Stimulated activated CD4-positive, alpha-beta T cell treated with anti-CD3 and anti-CD28 coated beads, Interleukin-15, amount 100 ng/mL, for 24 hours (primary cell): ENCODE measurements at places on chromosomes 2 and 18.

DNA sequence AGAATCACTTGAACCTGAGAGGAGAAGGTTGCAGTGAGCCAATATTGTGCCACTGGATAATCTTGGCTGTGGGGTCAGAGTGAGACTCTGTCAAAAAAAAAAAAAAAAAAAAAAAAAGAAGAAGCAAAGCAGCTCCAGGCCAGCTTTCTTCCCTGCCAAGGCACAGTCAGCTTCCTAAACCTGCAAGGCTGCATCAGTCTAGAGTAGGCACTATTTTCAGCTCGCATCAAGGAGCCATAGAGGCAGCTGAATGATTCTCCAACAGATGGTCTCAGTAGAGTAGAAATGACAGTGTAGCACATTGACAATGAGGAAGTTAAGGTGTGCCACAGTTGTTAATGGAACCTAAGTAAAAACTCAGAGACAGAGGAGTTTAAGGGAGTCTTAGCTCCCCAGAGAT lies 35.6 kb downstream of the BMP10 start:
- no peak for DNase-seq

GRCh38 chr2:166314022-166314759 lies 61.6 kb downstream of the SCN9A start:
- no peak for DNase-seq

DNA sequence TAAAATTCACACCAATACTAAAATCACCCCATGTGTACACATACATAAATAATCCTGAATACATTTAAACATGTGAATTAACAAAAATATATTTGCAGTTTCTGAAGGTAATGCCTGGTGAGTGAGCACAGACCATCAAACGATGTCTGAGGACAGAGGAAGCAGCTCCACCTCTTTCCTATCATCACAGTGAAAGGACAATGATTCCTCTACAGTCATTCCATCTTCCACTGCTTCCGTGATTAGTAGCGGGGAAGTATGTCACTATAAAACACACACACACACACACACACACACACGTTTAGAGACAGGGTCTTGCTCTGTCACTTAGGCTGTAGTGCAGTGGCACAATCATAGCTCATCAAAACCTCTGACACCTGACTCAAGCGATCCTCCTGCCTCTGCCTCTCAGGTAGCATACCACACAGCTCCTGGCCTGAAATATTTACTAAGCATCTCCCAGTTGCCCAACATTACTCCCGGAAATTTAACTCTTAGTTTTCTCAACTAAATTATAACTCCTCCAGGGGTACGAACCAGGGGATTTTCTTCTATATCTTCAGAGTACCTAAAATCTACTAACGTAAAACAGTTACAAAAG lies 12.8 kb downstream of the FAM210A start:
- no peak for DNase-seq

DNA sequence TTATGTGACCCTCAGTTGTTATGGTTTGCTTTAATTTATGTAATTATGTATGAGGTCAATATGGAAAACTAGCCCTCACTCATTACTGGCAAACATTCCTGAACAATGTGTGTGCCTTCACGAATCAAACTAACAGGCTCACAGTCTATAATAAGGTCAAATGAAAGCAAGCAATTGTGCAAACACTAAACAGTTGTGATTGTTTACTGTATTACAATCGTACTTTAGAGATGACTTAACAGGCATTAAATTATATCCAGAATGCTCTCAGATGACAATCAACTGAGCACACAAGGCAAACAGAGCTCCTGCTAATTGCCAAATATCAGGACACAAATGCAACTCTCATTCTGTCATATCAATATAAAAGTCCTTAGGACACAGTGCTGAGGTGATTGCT lies 29.5 kb downstream of the COL5A2 start:
- DNase-seq: no peak

DNA sequence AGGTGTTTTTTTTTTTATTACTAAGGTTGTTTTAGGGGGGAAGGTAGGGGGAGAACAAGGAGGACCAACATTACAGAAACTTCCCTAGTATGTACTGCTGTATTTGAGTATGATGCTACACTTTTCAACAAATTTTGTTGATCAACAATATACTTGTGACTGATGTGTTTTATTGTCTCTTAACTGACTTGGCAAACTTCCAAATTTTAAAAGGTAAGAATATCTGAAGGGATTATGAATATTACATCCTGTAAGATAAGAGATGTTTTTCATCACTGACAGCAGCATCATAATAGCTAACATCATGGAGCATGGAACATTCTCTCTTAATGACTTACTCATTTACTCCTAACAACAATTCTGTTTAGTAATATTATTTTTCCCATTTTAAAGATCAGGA lies 86.0 kb upstream of the KIF5C start:
- DNase-seq: no peak
